Amniotic epithelial cell (primary cell): ENCODE measurements at places on chromosomes 1 and 21.

- DNase-seq = no peak
Observed at GRCh38 chr1:3799976-3800685, 3.8 kb upstream of the LRRC47 start.

- DNase-seq = no peak
Observed at GRCh38 chr21:41529769-41530168, 21.8 kb upstream of the TMPRSS2 start.

GRCh38 chr1:16254263-16254928 lies 17.4 kb upstream of the CPLANE2 start:
- DNase-seq = peak; percentile 37

DNA sequence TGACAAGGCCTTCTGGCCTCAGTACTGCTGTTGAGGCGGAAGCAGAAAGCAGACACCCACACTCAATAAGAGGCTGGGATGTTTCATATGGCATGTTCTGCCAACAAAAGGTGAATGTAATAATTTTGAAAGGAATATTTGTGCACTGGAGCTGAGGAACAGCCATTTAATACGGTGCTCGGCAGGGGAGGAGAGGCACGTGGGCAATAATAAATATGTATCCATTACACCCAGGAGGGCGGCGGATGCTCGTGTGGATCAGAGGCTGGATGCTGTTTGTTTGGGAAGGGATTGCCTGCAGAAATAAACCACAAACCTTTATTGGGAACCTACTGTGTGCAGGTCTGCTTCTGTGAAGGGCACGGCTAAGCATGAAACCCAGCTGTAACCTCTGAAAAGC lies 92.0 kb downstream of the VWA5B1 start:
- DNase-seq = no peak

DNA sequence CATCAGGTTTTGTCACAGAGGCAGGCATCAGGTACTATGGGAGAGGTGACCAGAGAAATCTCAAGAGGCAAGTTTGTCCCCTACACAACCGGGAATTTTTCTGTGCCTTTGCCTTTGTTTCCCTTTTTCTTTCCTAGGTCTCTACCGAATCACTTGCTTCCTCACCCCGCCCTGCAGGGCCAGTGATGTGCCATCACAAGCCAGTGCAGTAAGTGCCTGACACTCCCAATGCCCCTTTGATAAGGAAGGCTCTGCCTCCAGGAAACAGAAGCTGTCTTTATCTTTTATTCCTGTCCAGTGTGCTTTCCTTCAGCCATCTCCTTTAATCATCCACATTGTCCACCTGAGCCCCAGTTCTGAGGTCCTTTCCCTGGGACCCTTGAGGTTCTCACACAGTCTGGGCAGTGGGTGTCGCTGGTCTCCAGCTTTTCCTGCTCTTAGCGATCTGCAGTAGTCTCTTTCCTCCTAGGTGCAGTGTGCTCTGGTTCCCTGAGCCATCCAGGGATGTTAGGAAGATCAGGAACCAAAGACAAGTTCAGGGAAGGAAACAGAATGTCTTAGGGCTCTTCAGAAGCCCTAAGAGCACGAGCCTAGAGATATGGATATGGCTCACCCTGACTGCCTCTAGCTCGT lies 36.6 kb downstream of the GJA5 start:
- DNase-seq = peak; percentile 7

DNA sequence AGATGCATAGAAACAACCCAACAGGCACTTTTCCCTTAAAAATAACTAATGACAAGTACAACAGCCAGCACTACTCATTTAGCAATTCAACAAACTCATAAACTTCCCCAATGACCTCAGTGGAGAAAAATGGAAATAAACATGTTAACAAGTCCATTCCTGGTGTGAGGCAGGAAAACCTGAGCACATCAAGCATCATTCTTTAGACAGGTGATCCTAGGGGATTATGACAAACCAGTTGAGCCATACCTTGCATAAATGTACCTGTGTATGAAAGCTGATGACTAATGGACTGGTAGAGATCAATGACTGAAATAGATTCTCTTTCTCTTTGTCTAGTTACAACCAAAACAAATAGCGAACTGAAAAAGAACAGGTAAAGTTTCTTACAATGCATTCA lies 7.0 kb downstream of the COL24A1 start:
- no peak for DNase-seq

GRCh38 chr1:41861535-41862383 lies 57.0 kb downstream of the HIVEP3 start:
- no peak for DNase-seq

GRCh38 chr1:38559446-38560165 lies 300.0 kb downstream of the RRAGC start:
- DNase-seq = peak; percentile 1

- DNase-seq = no peak
Observed at GRCh38 chr1:194342484-194343262, 1156.3 kb upstream of the B3GALT2 start.

GRCh38 chr1:180269645-180270529 lies 39.8 kb downstream of the LHX4 start:
- DNase-seq = no peak

DNA sequence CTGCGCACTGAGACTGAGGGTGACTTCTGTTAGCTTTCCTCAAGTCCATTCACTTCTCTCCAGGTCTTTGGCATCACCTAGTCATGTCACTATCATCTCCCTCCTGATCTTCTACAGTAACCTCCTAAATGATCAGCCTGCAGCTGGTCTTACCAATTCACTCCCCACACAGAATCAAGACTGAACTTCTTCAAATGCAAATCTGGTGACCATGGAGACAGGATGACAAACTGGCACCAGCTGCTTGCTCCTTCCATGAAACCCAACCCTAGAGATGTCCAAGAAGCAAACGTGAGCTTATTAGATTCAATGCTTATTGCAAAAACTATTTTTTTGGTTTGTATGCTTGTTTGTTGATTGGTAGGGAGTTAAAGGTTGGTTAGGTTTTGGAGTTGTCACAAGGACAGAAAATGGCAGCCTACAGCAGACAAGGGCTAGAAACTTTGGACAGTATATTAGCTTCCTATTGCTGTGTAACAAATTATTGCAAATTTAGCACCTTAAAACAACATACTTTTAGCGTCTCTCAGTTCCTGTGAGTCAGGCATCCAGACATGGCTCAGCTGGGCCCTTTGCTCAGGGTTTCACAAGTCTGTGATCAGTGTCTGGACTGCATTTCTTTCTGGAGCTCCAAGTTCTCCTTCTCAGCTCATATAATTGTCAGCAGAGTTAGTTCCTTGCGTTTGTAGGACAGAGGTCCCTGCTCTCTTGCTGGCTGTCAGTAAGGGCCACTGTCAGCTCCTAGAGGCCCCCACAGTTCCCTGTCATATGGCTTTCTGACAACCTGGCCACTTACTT lies 53.3 kb upstream of the GJA8 start:
- peak; percentile 9 for DNase-seq

DNA sequence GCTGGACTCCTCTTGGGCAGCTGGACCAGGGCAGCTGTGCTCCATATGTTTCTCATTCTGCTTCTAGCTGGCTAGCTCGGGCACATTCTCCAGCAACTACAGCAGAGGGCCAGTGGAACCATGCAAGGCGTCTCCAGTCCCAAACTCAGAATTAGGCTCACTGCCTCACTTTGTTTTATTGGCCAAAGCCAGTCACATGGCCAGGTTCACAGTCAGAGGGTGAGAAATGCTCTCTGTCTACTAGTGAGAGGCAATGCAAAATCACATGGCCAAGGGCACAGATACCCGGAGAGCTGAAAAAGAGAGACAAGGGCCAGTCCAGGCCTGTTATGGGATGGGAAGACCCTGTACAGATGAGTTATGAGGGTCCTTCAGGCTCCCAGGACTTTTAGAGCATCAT lies 78.8 kb upstream of the KLHDC7A start:
- DNase-seq = no peak

DNA sequence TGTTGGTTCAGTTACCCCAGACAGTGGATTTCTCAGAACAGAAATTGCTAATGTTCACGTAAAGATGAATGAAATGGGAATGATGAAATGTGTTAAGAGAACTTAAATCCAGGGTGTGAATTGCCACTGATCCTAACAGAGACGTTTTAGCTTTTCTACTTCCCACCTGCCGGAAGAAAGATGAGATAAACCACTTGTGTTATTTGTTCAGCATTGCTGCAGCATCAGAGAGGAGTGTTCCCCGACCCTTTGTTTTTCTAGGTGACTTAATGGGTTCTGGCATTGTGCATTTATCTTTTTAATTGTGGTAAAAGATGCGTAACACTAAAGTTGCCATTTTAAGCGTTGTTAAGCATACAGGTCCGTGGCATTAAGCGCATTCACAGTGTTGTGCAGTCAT lies 122.3 kb downstream of the GALNT2 start:
- DNase-seq = no peak

DNA sequence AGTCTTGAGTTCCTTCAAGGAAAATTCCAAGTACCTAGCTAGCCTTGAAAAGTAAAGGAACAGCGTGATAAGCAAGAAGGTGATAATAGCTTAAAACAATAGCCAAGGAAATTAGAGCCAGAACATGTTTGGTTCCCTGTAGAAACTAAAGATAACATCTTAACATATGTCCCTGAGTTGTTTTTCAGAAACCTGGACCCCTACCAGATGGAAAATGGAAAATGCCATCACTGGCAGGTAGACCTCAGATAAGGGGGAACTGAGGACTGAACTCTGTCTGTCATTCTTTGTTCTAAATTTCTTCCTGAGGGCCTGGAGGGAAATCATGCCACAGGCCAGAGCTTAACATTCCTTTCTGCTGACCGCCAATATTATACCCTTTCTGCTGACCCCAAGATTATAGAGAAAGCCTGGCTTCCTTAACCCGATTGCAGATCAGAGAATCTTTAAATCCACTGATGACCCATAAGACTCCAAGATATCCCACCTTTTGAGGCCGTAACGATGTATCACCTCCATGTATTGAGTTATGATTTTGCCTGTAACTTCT lies 23.4 kb downstream of the CNIH3 start:
- no peak for DNase-seq

- peak; percentile 65 for DNase-seq
Observed at GRCh38 chr1:94522304-94522703, 19.3 kb downstream of the F3 start.

DNA sequence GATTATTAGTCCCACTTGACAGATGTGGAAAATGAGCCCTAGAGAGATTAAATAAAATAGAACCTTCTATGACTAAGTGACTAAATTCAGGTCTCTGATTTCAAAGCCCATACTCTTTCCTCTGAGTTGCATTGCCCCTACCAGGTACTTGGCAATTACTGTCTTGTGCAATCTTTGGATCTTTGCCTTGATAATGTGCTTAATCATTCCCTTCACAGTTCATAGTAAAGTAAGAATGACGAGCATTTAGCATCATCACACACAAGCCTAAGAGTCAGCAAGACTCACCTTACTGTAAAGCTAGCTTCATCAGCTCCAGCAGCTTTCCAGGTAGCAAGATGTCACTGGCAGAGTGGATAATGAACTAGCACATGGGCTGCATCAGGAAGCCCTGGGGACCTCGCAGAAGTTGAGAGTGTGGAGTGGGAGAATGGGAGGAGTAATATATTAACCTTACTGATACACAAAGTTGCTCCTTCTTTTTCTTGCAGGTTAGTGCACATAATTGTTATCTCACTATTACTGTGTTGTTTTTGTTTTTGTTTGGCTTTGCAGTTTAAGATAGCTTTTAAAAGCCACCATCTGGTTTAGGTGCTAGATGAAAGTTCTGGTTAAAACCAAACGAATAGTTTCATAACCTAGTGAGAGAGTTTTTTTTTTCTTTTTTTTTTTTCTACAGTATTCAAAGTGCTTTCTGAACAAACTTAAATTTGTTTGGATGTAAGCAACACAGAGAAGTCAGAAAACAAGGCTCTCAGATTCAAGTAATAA lies 71.8 kb downstream of the PBX1 start:
- DNase-seq = peak; percentile 76

DNA sequence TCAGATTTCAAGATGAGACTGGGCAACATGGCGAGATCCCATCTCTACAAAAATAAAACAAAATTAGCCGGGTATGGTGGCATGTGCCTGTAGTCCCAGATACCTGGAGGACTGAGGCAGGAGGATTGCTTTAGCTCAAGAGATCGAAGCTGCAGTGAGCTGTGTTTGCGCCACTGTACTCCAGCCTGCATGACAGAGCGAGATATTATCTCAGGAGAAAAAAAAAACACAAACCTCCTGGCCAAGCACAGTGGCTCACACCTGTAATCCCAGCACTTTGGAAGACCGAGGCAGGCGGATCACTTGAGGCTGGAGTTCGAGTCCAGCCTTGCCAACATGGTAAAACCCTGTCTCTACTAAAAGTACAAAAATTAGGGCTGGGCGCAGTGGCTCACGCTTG lies 42.8 kb downstream of the XKR8 start:
- no peak for DNase-seq

- peak; percentile 36 for DNase-seq
Observed at GRCh38 chr1:7042322-7043190, 257.3 kb downstream of the CAMTA1 start.

DNA sequence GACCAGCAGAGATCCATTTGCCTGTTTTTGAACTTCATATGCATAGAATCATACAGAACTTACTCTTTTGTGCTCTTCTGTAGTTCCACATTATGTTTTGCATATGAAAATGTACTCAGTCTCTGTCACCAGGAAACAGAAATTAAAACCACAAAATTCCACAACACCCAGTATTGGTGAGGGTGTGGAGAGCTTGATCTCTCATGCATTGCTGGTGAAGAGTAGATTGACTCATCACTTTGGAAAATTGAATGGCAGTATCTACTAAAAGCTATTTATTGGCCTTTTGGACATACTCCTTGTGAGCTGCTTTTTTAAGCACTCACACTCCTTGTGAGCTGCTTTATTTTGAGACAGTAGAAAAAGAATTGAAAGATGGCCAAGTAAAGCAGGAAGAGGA lies 43.3 kb downstream of the VTCN1 start:
- DNase-seq = no peak

- no peak for DNase-seq
Observed at GRCh38 chr1:228091084-228091483, 8.6 kb downstream of the ARF1 start.

DNA sequence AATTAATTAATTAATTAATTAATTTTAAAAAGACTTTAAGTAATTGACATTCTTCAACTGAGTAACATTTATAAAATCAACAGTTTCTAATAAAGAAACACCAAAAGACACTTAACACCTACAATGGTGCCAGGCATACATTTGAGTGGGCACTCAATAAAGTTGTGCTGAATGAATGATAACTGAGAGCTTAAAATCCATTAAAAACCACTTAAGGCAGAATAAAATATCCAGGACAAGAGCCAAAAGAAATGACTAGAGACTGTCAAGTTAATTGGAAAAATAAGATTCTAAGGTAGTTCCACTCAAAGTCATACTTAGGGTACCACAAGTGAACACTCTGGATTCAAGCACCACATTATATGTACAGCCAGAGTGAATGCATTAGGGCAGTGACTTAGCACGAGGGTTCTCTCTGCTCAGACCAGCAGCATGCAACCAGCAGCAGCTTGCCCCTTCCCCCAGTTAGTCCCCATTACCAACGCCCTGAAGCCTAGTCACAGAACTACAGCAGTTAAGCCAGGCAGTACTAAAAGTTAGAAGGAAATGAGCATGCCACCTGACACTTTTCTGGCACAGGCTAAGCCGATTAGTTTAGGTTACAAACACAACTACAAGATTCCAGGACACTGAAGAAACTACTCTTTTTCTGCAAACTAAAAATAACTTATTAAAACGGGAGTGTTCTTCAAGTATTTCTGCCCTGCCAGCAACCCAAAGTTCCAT lies 46.5 kb downstream of the LUZP1 start:
- peak; percentile 33 for DNase-seq
